NCI-H1092 (cell line): ENCODE measurements at places on chromosomes 2 and 18.

DNA sequence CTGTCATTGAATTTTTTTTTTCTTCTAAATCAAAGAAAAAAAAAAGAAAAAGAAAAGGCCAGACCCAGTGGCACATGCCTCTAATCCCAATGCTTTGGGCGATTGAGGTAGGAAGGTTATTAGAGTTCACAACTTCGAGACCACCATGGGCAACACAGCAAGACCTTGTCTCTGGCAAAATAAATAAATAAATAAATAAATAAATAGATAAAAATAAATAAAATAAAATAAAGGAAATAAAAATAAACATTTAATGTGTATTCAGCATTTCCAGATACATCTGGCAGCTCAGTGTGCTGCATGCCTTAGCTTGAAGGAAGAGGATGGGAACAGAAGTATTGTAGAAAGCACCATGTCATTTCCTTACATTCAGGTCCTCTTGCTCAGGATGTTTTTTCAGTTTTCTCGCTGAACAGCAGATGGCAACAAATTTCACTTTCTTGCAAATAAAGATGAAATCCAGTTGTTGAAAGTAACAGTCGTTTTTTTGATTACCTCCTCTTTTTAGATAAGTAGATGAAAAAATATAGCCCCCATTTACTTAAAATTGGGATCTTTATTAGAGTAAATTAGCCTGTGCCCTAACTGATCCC is 25.7 kb upstream of the FAM178B start:
- peak; percentile 19 for DNase-seq

- DNase-seq, result no peak
These were observed 29.6 kb upstream of the ENOSF1 start for GRCh38 chr18:741931-742512.

DNA sequence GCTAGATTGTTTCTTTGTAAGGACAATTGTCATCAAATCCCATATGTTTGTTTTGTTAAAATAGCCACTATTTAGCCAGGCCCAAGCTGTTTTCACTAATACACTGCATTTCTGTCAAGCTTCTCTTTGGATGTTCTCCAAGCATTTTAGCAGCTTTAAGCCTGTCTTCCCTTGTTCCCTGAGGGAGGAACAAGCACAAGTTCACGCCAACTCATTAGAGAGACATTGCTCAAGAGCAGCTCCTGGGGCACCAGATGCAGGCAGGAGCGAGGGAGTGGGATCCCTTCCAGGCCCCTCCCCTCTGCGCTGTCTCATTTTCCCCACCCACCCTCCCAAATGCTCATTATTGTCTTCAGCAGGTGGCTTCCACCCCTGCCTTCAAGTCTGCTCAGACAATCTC is 32.6 kb upstream of the PPP3R1 start:
- DNase-seq, result no peak

GRCh38 chr18:44643004-44643403 is 37.7 kb upstream of the SETBP1 start:
- DNase-seq, result no peak

- no peak for DNase-seq
These were observed 25.0 kb downstream of the CEP68 start for GRCh38 chr2:65081232-65081685.

DNA sequence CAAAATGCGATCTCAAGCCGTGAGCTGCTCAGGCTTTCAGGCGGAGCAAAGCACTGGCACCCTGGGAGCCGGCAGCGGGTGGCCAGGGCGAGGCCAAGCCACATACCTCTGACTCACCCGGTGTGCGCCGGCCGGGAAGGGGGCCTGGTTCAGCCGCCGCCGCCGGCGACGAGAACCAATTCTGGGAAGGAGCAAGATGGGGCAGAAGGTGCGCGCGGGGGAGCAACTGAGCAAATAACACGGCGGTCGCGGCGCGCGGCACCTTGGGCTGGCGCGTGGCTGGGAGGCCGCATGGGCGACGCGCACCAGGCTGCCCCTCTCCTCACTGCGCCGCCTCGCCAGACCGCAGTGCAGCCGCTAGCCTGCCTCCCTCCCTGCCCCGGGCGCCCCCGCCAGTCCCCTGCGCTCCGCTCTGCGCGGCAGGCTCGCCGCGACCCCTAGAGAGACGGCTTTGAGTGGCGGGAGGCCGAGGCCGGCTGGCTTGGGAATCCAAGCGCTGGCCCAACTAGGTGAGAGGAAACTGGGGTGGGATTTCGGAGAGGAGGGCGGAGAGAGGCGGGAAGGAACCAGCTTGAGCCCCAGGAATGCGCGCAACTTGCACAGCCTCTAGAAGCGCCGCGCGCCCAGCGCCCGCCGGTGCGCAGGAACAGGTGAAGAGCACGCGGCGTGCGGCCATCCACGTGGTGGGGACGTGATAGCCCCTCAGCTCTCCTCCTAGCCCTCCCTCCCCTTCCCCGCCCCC is 3.2 kb downstream of the NRP2 start:
- no peak for DNase-seq

DNA sequence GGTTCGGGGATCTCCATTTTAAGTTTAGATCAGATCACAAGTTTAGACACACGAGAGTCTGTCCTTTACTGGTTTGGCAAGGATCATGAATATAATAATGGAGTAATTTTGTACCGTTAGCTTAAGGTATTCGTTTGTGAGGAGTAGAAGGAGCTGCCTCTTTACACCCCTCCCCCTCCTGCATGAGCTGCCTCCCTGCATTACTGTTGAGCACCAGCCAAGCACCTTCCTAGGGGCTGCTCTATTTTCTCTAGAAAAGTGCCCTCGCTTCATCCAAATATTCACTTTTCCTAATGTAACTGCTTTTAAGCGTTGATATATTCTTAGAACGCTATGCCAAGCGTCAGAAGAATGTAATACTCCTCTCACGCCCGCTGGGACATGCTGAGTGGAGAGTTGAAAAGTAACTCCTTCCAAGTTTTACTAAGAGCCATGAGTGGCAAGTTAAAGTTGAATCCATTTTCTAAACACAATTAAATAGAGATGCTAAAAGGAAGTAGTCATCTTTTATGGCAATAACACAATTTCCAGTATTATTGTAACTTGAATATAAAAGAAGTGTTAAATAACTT is 25.4 kb upstream of the SCN7A start:
- no peak for DNase-seq

- no peak for DNase-seq
These were observed 361.0 kb upstream of the NT5C1B start for GRCh38 chr2:18950361-18950851.

- no peak for DNase-seq
These were observed 45.5 kb upstream of the IHH start for GRCh38 chr2:219106251-219106650.

DNA sequence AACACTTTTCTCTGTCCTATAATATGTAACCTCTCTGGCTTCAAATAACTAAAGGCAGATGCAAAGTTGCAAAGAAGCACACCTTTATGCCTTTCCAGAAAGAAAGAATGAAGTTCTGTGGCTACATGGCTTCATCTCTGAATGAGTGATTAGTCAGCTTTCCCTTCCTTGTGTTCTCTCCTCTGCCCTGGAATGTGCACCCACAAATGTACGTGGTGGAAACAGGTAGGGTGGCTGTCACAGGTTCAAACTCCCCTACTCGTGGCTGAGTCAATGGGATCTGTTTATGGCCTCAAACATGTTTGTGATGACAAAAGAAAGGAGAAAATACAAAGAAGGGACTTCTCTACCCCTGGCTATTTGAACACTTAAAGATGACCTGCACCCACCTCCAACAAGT is 55.5 kb upstream of the ACVR2A start:
- DNase-seq, result no peak

- no peak for DNase-seq
These were observed 47.4 kb upstream of the RAPH1 start for GRCh38 chr2:203582468-203582867.

DNA sequence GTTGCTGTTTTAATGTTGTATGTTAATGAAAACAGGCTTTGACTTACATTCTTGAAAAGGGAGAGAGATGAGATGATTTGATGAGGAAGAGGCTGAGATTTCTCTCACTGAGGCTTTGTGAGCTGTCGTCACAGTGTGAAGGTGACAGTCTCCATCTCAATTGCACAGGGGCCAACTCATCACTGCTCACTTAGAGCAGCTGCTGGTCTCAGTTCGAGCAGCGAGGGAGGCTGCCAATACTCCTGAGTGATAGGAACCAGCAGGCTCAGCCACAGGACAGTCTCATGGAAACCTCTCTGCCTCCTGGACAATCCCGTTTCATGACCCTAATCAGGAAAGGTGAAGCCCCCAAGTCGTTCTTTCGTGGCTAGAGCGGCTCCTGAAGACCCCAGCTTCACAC is 170.7 kb upstream of the SOX11 start:
- DNase-seq, result no peak

DNA sequence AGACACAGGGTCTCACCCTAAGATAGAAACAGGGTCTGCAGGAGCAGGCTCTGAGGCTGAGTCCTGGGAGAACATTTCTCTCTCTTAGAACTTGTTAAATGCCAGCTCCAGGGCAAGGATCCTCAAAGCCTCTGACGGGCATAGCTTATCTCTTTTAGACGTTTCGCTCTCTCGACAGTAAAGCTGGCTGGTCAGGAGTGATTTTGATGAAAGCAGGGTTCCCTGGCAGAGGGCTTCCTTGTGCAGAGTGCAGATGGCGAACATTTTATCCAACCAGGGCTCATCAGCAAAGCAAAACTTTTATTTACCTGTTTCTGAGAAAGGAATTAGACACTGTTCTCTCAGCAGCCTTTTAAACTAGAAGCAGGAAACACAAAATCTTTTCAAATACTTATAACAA is 350.8 kb downstream of the ALK start:
- no peak for DNase-seq

DNA sequence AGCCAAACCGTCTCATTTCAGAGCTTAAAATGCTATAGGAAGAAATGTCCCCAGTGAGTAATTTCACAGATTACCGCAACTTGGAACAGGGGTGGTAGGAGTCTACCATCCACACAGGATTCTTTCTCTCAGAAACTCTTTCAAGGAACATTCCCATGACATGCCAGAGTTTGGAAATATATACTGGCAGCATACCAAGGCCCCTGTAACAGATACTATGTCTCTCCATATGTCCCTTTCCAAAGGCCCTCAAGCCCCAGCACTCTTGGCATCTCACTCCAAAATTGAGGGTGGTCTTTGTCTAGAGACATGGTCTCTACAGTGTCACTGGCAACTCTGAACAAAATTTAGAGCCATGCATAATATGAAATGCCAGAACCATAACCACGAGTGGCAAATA is 11.0 kb downstream of the FIGLA start:
- DNase-seq, result no peak

- DNase-seq, result no peak
These were observed 9.1 kb upstream of the SAP130 start for GRCh38 chr2:128036748-128037607.

- DNase-seq, result peak; percentile 48
These were observed 70.8 kb downstream of the KCNE4 start for GRCh38 chr2:223122781-223123180.

GRCh38 chr2:53315149-53315548 is 452.5 kb upstream of the CHAC2 start:
- no peak for DNase-seq

DNA sequence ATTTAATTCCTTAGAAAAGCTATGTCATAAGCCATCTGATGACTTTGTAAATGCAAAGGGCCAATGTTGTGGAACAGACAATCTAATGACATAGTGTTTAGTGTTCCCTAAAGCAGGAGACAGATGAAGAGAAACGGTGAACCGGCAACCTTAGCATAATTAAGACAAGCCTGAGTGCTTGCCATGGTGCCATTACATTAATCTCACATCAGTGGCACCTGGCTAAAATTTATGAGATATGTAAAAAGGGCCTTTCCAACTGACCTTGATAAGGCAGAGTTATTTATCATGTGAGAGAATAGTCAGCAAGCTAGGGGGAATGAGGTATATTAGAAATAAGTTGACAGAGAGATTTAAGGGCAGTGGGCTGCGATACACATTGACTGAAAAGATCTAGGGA is 261.8 kb downstream of the ERBB4 start:
- no peak for DNase-seq

- no peak for DNase-seq
These were observed 184.6 kb upstream of the OSR1 start for GRCh38 chr2:19542796-19543662.

DNA sequence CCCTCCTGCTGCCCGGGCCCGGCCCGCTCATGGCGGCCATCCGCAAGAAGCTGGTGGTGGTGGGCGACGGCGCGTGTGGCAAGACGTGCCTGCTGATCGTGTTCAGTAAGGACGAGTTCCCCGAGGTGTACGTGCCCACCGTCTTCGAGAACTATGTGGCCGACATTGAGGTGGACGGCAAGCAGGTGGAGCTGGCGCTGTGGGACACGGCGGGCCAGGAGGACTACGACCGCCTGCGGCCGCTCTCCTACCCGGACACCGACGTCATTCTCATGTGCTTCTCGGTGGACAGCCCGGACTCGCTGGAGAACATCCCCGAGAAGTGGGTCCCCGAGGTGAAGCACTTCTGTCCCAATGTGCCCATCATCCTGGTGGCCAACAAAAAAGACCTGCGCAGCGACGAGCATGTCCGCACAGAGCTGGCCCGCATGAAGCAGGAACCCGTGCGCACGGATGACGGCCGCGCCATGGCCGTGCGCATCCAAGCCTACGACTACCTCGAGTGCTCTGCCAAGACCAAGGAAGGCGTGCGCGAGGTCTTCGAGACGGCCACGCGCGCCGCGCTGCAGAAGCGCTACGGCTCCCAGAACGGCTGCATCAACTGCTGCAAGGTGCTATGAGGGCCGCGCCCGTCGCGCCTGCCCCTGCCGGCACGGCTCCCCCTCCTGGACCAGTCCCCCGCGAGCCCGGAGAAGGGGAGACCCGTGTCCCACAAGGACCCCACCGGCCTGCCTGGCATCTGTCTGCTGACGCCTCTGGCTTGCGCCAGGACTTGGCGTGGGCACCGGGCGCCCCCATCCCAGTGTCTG is 767 bp downstream of the RHOB start:
- no peak for DNase-seq

- no peak for DNase-seq
These were observed at the start of gene LRRFIP1 for GRCh38 chr2:237627441-237628246. Gene LRRFIP1 (plus strand): TSS chr2:237627587. CDS start chr2:237627645, 58 bp downstream.

GRCh38 chr2:48248251-48248933 is 281.6 kb upstream of the STON1 start:
- DNase-seq, result no peak

DNA sequence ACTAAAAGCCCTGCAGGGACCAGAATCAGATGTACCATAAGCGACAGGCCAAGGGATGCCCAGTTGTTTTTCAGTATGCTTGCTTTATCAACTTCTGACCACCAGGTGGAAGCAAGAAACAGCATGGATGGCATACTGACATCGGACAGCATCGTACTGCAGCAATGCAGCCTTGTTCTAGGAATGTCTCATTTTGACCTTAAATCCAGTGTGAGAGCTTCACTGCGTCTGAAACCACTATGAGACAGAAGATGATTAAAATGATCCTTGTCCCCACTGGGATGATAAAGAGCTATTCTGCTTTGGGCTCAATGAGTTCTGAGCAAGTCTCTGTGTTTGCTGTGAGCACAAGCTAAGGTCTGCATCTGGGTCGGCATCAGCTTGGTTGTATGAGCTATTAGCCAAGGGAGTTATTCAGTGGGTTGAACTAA is 54.3 kb downstream of the CDK15 start:
- DNase-seq, result peak; percentile 40
